ENCODE measurements at places on chromosomes 12 and 14.
A peak's percentile ranks its signal among the peaks of the same experiment; 100 is the strongest.

DNA sequence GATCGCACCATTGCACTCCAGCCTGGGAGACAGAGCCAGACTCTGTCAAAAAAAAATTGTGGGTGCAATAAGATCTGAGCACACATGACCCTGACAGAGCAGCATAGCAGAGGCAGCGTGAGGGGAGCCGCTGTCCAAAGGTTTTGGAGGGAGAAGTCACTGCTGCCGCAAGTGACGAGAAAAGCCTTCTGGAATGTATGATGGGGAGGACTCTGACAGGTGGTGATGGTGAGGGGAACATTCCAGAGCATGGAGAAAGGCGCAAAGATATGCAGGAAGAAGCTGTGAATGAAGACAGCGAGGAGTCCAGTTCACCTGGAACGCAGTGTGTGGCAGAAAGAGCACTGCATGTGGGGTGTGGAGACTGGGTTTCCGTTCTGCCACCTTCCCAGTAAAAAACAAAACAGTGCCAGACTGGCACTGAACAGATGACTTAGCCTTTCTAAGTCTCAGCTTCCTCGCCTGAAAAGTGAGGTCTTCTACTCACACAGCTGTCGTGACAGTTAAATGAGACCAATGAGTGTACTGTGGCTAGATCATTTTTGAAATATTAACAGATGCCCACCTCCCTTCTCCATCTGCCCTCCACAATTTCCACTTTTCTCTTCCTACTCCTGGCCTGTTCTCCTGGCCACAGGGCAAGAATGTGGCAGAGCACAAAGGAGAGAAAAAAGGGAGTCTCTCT lies 53.4 kb upstream of the PTHLH start:
- no peak for DNase-seq

- no peak for DNase-seq
Observed at GRCh38 chr12:67674417-67674816, 25.9 kb downstream of the DYRK2 start.

- no peak for DNase-seq
Observed at GRCh38 chr12:117036547-117036946, 62.7 kb downstream of the TESC start.

DNA sequence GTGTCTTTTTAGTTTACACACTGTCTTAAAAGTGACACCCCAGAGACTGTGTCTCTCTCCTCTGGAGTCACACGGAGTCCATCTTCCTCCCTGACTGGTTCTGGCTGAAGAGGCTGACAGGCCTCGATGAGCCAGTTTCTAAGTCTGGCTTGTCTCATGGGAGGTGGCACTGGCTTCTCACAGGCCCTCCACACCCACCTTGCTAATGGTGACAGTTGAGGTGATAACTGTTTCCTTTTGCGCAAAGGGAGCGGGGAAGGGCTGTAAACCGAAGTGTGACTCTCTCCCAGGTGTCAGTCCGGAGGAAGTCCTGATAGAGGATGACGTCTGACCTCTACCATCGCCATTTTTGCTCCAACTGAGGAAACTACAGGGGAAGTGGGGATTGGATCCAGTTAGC lies 30.2 kb downstream of the KCTD10 start:
- no peak for DNase-seq

DNA sequence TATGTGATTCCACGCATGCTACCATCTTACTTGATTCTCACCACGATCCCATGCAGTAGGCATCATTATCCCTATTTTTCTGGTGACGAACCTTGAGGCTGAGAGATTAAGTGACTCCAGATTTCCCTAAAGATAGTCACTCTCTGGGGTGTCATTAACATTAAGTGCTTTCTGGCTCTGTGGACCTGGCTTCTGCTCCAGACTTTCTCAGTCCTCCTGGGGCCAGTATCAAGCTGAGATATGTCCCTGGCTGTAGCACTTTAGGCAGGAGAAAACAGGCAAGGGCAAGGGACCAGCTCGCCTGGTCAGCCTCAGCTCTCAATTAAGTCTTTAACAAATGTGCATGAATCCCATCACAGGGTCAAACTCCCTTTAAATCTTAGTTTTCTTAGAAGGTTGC lies 38.3 kb upstream of the PRB2 start:
- DNase-seq: no peak

DNA sequence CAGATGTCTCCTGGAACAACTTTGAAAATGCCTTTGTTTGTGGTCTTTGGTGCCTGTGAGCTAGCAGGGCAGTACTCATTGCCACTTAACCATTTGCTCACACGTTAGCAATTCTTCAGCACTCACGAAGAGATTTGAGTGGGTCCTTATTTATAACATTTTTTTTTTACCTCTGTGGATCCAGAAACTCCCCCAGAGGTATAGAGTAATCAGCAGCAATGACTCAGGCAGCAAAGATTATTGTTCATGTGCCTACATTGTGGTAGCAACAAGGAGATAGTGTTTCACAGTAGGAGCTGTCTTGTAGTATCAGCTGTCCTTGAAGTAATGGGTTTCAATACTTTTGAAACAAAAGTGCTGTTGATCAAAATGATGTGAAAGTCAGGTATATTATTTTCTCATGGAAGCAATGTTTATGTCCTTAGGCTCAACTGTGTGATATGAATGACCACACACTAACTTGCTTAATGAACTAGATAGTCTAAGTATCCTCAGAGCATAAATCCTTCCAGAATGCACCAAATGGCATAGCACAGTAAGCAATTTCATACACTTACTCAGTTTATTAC lies 304.1 kb downstream of the EGLN3 start:
- no peak for DNase-seq

GRCh38 chr14:75042035-75042434 lies 9.2 kb downstream of the MLH3 start:
- no peak for DNase-seq

DNA sequence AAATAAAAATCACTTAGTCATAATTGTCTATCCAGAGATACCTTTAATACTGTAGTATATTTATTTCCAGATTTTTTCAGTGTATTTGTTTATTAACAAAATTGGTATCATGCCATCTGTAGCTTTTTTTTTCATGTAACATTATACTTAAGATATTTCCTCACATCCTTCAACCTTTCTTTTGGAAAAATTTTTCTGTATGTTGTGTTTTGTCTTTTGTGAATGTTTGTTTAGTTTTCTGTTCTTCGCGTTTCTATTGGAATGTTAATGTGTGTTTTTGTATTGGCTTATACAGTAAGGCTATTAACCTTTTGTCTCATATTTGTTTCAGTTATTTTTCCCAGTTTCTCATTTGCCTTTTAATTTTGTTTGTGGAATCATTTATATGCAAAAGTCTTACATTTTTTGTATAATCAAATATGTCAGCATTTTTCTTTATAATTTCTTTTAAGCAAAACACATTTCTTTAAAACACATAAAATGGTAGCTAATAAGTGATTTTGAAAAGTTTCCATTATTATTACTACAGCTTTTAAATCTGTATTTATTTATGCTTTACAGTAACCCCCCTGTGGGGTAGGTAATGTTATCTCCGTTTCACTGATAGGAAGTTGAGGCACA lies 433.7 kb downstream of the RAD51B start:
- DNase-seq: no peak

DNA sequence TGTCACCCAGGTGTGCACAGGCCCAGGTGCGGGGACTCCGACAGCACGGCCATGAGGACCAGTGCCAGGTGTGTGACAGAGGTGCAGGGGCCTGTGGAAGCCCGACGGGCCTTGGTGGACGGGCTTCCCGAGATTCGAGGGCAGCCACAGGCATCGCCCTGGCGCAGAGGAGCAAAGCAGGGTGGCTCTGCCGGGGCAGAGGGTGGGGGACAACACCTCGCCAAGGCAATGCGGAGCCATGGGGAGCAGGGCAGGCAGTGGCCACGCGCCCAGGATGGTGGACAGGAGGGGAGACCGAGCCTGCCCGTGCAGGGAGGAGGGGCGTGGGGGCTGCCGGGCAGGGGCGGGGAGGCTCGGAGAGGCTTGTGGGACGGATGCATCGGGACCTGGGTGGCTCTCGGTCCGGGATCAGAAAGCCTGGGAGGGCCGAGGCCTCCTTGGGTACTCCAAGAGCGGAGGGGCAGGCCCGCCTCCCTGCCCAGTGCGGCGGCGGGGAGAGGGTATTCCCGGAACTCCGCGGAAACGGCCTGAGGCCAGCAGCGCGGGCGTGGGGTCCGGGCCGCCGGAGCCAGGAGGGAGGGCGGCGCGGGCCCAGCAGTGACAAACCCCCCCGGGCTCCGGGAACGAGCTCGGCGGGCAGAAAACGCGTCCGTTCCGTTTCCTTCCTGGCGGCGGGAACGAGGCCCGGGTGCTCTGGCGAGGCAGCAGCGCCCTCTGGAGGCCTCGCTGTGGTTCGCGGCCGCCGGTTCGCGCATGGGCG lies 1.6 kb downstream of the TMEM121 start:
- DNase-seq: peak; percentile 79

- no peak for DNase-seq
Observed at GRCh38 chr14:102545461-102546265, 36.1 kb upstream of the ANKRD9 start.

GRCh38 chr12:50251619-50252252 lies 31.6 kb downstream of the LIMA1 start:
- DNase-seq: no peak

DNA sequence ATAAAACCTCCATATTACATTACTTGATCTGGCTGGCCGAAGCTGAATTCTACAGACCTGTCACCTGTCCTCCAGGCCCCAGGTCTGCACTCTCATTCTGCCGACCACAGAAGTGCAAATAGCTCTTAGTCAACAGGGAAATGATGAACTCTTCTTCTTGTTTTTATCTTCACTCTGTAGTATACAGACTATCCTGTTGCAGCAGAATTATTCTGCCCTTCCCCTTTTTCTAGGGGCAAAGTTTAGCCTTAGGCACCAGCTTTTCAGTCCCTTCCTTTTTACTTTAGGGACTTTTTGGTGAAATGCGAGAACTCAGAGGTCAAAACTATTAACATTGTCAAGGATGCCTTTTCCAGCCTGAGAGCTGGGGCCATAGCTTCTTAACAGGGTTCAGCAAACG lies 229.6 kb upstream of the EGLN3 start:
- no peak for DNase-seq

DNA sequence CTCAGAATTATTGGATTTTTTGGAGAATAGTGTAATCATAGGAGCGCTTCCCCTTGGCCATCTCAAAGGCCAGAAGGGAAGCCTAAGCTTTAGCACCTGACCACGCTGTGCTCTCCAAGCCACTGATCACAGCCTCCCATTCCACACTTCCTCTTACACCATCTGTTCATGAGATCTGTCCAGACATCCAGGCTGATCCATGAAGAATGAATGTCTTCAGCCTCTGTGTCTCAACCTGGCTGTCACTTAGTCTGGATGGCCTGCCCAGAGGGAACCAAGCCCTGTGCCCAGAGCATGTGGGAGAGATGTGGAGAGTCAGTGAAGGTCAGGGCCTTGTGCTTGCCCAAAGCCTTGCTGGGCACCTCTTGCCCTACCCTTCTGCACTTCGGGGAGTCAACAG lies 40.5 kb downstream of the TSPAN11 start:
- DNase-seq: no peak

GRCh38 chr12:30515351-30515750 lies 180.3 kb downstream of the IPO8 start:
- DNase-seq: no peak

- no peak for DNase-seq
Observed at GRCh38 chr14:31307618-31308017, 100.0 kb upstream of the HECTD1 start.

DNA sequence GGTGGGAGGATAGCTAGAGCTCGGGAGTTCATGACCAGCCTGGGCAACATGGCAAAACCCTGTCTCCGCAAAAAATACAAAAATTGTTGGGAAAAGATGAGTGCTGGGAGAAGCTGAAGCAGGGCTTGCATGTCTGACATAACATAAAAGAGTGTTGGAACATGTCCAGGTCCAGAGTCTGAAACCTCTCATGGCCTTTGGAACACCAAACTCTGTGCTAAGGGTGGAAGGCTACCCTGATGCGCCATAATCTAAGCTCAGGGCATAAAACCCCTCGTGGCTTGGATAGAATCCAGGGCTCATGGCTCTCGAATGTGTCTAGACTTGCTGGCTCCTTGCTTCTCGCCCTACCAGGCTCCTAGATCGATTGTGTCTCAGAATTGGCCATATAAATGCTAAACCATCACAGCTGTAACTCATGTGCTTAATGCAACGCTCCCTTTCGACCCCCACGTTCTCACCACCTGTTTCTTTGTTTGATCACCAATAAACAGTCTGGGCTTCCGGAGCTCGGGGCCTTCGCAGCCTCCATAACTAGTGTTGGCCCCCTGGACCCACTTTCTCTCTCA lies 6.7 kb upstream of the CLEC7A start:
- DNase-seq: no peak

- no peak for DNase-seq
Observed at GRCh38 chr14:90336985-90337384, 5.2 kb upstream of the NRDE2 start.

DNA sequence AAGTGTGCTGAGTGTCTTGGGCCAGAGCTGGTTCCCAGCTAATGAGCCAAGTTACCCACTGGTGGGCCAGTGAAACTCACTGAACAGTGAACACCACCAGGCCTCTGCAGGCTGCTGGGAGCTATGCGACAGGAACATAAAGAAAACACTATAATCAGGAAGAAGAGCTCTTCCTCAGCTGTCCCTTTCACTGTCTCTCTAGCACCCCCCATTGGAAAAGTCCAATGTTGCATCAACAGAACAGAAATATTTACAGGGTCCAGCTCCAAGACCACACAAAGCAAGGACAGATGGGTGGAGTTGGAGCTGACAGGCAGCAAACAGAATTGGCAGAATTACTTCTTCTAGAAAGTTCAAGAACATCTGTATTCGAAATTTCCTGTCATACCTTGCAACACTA lies 903.6 kb upstream of the TMEM132C start:
- no peak for DNase-seq

Measured in stimulated activated CD8-positive, alpha-beta memory T cell treated with anti-CD3 and anti-CD28 coated beads, Interleukin-2, amount 100 ng/mL, for 48 hours (primary cell).